ENCODE measurements at places on chromosomes 5 and 9. TPM values are rescaled to one million over a fixed set of nuclear protein-coding genes. Genes with fewer than 3 reads are reported as not detected.

DNA sequence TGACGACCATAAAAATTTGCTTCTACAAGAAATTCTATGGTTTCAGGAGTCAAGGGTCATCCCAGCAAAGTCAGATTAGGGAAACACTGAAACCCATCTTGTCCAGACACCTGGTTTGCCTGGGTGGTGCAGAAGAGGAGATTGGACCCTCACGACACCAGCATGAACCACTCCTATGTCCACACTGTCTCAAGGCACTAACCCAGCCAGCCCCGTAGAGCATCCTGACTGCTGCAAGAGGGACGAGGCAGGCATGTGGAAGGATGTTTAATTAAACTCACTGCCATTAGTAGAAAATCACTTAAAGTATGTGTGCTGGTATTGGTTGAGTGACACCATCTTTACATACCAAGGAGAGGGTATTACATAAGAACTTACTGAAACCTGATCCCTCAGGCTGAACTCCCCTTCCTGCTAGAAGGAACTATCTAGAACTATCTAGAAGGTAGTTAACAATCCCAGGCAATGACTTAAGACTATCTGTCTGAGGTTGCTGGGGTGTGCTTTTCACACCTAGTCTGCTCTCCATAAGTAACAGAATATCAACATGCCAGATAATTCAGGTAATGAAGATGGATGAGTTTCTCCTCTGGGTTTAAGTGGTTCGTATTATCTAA, 93.6 kb downstream of the SEMA6A start:
- DNase-seq = no peak

GRCh38 chr5:108579236-108579635, 168.5 kb upstream of the FER start:
- no peak for DNase-seq

GRCh38 chr5:19802686-19803085, 185.3 kb downstream of the CDH18 start:
- DNase-seq = no peak

DNA sequence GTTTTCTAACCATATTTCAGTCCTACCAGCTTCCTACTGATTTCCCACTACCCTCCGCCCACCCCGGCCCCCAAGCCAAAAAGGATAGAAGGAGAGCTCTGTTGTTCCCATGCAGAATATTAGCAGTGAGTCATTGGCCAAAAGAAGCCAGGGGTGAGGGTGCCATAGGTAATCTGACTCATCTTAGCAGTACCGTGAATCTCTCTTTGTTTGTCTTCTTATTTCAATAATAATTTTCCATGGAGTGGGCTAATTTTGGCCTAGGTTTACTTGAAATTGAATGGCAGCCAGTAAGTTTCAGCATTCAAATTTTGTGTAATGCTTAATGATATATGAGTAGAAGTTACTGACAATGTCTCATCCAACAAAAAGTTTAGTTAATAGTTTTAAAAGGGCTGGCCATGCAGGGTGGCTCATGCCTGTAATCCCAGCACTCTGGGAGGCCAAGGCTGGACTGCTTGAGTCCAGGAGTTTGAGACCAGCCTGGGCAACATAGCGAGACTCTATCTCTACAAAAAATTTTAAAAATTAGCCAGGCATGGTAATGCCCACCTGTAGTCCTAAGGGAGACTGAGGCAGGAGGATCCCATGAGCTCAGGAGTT, 74.2 kb downstream of the C9orf152 start:
- DNase-seq = no peak

- DNase-seq = no peak
These were observed 85.8 kb downstream of the RIC1 start for GRCh38 chr9:5714501-5715401.

DNA sequence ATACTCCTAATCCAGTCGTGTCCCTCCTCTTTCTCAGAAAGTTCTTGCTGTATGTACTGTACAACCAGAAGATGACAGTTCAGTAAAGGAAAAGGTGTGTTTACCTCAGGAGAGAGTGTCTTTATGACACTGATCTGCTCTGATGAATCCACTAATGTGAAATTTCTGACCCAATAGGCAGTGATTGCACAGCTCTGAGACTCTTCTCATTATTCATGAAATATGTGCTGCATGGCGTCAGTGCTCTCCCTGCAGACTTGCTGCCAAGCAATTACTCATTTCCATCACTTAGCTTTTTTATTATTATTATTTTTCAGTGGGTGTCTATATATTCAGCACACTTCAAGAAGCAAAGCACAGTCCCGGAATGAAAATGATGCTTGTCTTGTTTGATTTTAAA, 389.0 kb downstream of the RASEF start:
- DNase-seq = no peak

DNA sequence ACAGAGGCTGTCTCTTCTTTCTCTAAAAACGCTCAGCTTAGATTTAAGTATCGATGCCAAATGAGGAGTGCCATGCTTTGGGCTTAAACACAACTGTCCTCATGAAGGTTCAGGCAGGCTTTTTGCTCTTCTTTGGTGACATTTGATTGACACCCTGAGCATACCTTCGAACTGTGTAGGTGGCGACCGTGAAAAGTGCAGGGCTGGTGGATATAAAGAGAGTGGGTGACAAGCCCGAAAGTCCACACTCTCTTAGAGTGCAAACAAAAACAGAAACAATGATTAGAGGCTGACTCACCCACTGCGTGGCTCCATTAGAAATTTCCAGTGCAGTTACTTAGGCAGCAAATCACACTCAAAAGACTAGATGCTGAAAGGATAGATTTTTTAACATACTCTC, 141.7 kb downstream of the SYK start:
- DNase-seq = no peak

- no peak for DNase-seq
These were observed 19.2 kb downstream of the TEX53 start for GRCh38 chr9:114638404-114638803.

DNA sequence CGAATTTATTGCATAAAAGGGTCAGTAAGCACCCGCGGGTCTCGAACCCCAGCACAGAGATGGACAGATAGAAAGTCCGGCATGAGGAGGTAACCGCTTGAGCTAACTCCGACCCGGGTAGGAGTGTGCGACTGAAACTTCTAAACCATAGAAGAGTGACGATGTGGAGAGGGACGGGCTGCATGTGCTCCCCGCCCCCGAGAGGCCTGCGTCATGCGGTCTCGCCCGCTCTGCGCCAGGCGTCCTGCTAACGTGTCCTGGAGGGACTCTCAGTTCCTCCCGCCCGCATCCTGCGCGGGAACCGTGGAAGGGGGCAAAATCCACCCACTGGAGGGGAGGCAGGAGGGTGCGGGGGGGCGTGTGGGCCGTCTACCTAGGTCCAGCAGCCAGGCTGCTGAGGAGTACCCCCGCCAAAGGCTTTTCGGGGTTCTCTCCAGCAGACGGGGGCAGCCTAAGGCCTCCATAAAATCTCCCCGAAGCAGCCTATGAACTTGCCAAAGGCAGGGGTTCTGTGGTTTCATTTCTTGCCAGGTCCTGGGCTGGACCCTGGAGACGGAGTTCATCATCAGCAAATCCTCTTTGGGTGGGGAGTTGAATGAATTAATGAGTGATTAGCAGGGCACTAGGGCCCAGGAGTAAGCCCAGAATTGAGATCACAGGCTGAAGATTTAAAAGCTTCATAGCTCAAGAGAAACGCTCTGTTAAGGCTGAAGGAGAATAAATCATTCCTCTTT, 51.9 kb downstream of the TGFBI start:
- peak; percentile 93 for DNase-seq

DNA sequence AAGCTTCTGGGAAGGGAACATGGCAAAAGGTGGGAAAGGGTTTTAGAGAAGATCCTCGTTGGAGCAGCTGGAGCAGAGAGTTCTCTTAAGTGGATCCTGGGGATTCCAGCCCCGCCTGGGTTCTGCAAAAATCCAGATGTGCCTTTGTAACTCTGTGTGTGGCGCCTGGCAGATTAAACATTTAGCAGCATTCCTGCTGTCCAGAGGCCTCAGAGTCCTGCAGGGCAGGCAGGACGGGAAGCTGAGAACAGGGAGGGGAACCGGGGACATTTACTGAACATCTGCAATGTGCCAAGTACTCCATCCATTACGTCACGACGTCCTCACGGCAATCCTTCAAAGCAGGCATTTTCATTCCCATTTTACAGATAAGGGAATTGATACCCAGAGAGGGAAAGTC, 6.0 kb downstream of the EIF4E1B start:
- DNase-seq = no peak

PHYHD1 gene
- total RNA-seq = 13.6 TPM

FBP1 gene
- total RNA-seq = 14.5 TPM

TCF7 gene
- 3.9 TPM for total RNA-seq

KIF4B gene
- not detected for total RNA-seq
